NCI-H1105 treated with DMSO at 0.1 percent for 48 hours (cell line): ENCODE measurements at places on chromosomes 11 and 22.

GRCh38 chr11:102287964-102288724 is 29.1 kb upstream of the BIRC3 start:
- peak; percentile 85 for DNase-seq

GRCh38 chr22:47602732-47603131 is 840.3 kb downstream of the TBC1D22A start:
- DNase-seq = no peak

DNA sequence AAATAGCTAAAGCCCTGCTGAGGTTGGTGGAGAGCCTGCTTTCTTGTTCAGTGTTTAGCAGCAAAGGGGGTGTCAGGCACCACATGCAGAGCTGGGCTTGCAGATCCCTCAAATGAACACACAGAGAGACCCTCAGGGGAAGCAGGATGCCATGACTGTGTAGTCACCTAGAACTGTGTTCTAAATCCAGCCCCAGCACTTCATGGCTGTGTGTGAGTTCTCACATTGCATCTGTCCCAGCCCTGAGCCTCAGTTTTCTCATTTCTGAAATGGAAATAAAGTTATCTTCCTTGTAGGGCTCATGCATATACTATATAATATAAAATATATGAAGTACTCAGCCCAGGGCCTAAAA is 47.1 kb downstream of the CWC15 start:
- no peak for DNase-seq

- no peak for DNase-seq
Measured at GRCh38 chr11:70782401-70782913, 384.1 kb downstream of the CTTN start.

DNA sequence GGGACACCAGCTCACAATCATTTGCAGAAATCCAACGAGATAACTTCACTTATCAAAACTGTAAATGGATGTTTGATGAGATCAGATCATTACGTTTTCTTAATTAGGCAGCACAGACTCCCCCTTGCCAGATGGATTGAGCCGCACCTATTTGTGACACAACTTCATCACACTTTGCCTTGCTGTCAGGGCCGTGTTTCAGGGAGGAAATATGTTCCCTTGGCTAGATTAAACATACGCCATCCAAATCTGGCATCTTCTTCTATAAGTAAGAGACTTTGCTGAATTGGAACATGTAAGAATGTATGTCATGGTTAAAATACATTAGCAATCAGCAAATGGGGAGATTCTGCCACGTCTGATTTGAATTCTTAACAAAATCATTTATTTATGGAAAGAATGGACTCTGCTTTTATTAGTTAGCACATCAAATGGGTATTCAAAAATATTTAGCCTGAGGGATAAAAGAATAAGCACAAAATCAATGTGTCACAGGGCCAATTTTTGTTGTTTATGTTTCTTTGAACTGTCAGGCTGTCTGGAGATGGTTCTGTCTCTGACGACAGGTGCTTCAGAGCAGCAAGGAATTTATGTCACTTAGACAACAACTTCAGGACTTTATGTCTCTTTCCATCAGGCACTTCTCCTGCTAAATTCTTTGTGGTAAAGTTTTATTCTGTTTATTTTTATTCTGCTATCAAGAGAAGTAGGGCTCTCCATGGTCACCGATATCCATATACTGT is 326.1 kb upstream of the NCAM1 start:
- no peak for DNase-seq

DNA sequence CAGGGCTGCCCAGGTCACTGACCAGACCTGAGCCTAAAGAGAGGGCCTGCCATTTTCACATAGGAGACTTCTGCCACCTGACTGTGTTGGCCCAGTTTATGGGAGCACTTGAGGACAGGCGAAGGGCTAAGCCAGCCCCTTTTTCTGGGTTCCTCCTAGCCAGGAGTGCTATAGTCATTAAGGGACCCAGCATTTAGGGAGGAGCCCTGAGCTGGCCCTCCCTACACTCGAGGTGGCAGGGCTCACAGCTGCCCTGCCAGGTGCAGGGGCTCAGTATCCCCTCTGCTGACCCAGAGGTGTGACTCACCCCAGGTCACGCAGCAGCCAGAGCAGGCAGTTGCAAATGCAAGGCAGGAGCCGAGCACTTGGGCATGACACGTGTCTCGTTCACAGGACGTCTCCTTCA is 86.3 kb upstream of the CRYBB3 start:
- DNase-seq = no peak

DNA sequence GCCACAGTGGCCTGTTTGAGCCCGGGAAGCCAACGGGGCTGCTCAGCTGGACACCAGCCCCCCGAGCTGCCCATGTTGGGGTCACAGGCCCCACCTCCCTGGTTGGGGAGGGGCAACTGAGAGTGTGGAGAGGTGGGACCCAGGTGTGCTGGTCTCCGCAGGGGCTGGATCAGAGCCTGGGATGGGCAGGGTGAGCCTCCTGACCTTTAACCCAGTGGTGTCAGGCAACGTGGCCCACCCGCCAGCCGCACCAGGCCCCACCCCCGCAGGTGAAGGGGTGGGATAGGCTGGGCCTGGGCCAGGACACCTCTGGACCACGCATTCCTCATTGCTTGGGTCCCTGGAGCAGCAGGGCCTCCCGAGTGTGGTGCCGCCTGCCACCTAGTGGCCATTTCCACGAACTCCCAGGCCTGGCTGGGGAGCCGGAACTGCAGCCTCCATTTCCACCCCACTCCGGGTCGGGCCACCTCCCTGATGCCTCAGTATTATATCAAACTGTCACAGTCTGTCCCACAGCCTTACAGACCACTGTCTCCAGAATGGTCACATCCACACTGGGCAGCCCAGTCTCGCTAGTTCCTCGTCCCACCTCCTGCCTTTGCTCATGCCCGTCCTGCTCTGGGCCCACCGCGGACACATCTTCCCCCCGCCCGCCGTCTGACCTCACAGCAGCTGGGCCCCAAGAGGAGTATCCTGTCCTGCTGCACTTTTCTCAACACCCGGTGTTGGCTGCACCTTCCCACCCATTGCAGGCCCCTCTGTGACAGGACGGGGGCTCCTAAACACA is 13.3 kb upstream of the PPP6R3 start:
- DNase-seq = peak; percentile 15

GRCh38 chr22:44707752-44708151 is 5.7 kb downstream of the PRR5 start:
- DNase-seq = no peak

DNA sequence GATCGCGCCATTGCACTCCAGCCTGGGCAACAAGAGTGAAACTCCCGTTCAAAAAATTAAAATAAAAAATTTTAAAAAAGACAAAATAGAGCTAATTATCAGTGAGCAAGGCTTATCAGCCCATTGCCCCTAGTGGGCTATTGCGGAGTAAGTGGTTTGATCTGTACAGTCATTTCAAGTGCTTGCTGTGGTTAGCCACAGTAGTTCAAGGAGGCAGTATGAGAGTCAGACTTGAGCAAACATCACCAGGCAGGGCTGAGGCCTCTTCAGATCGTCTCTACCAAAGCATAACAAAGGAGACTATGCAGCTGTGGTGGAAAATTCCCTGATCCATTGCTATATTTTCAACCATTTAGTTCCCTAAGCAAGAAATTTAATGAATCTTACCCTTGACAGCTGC is 4.3 kb upstream of the SBF2 start:
- DNase-seq = no peak

- no peak for DNase-seq
Measured at GRCh38 chr11:27285761-27286160, 77.3 kb downstream of the CCDC34 start.

GRCh38 chr11:34454308-34455032 is 15.7 kb downstream of the CAT start:
- peak; percentile 62 for DNase-seq

DNA sequence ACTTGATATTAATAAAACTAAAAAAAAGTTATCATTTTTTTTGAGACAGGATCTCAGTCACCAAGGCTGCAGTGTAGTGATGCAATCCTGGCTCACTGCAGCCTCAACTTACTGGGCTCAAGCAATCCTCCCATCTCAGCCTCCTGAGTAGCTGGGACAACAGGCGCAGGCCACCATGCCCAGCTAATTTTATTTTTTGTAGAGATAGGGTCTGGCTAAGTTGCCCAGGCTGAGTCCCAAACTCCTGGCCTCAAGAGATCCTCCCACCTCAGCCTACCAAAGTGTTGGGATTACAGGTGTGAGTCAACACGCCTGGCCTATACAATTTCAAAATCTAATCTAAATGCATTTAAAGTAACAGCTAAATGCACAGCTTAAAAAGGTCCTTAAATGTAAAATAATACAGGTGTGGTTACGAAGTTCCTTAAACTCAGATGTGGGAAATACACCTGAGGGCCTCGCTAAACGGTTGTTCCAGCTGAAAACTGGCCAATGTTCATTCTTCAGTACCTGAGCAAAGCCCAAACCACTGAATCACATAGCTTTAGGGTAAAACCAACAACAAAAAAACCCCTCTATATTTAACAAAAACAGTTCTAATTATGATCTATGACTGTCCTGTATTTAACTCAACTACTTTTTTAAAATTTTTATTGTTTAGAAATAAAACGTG is 11.8 kb downstream of the NAP1L4 start:
- no peak for DNase-seq

DNA sequence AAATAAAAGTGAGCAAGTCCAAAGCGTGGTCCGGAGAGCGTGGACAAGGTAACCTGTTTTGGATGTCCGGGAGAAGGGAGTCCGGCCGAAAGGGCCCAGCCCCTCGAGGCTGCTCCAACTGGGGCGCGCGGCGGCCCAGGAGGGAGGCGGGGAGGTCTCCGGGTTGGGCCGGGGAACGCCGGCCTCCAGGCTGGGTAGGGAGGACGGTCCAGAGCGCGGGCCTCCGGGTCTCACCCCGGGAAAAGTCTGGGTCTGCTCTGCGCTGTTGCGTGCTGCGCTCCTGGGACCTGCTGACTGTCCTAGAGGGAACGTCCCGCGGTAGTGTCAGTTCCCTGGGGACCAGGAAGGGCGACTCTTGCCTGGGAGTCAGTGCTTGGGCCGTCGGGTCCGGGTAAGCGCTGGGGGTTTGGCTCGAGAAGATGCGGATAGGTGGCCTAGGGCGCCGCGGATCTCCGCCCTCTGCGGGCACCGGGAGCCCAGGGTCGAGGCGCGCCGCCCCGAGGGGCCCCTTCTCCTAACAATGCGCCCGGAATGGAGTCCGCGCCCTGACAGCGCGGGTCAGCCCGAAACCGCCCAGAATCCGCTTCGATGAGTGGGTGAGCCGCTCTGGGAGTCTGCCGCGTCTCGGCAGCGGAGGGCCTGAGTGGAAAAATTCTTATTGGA is 988 bp upstream of the FLI1 start:
- DNase-seq = peak; percentile 26

DNA sequence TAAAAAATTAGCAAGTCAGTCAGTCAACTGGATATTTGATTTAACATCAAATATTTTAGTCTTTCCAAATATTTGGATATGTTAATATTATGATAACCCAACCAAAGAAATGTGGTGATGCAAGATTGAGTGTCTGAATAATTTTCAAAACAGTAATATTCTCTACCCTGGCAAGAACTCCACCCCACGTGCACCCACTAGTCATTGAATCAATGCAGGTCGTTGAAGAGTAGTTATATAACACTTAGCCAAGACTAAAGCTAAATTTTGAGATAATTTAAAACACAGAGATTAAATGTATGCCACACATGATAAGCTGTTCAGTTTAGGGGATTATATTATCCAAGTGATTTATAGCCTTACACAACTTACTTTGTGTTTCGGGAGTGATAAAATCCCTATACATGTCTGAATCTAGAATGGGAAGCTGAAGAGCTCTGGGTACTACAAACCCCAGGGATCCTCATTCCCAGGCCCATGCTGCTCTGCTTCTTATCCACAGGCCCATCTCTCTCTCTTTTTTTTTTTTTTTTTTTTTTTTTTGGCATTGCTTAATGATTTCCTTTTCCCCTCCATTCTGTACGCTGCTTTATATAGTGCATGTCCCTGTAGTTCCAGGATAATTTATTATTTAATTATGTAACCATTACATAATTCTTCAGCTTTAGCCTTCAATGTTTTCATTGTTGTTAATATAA is 392.9 kb downstream of the NTM start:
- no peak for DNase-seq

DNA sequence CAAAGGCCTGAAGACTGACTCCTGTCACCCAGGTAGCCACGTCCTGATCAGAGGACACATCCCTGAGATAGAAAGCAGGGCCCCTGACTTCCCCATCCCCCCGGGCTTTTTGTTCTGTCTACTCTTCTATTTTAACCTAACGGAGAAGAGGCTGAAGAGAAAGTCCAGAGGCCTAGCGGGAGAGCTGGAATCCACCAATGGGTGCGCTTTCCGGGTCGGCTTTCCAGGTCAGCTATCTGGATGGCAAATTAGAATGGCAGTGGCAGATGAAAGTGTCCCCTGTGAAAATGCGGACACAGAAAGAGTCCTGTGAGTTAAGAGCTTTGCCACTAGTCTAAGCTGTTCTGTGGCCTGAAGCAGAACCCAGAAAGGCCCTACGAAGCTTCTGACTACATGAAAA is 13.1 kb upstream of the SERPING1 start:
- no peak for DNase-seq

DNA sequence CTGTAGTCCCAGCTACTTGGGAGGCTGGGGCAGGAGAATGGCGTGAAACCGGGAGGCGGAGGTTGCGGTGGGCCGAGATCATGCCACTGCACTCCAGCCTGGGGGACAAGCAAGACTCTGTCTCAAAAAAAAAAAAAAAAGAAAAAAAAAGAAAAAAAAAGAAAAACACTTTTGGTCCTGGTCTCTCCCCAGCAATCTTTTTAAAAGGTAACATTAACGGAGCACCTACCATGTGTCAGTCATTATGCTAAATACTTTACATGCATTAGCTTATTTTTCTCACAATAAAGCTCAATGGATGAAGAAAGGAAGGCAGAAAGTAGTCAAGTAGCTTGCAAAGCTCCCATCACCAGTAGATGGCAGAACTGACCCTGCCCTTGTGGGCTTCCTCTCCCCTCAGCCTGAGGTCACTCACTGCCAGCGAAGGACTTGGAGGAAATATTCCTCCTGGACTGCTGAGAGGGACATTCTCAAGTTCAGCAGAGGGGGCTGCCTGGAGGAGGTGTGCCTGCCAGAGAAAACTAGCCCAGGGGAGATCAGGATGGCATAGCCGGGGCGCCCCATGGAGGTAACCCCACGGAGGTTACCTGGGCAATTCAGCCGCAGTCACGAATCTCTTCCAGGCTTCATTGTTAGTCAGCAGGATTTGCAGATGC is 15.5 kb downstream of the APOL3 start:
- DNase-seq = peak; percentile 20

DNA sequence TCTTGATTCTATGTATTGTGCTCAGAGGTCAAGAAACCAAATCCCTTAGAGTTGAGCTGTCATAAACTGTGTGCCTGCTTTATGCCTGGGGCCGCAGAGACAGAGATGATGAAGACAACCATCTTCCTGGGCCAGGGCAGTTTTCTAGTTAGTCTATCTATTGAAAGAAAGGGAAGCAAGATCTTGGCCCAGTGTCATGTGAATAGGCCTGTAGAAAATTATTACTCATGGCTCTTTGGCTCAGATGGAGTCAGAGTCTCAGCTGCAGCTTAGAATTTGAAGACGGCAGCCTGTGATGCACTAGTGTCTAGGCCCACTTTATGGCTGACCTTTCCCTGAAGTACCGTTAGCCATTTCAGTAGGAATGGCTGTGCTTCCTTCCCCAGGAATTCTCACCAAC is 112.0 kb downstream of the DBX1 start:
- DNase-seq = no peak

GRCh38 chr11:103528046-103528445 is 418.8 kb downstream of the DYNC2H1 start:
- no peak for DNase-seq
